HL-60 (cell line): ENCODE measurements at places on chromosomes 13 and 19.

DNA sequence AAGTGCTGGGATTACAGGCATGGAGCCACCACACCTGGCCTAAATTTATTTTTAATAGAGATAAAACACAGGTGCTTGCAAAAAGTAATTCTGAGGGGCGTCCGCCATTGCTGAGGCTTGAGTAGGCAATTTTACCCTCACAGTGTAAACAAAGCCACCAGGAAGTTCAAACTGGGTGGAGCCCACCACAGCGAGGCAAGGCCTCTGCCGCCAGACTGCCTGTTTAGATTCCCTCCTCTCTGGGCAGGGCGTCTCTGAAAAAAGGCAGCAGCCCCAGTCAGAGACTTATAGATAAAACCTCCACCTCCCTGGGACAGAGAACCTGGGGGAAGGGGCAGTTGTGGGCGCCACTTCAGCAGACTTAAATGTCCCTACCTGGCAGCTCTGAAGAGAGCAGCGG, 50.7 kb downstream of the B3GLCT start:
- no peak for DNase-seq

- peak; percentile 81 for DNase-seq
Measured at GRCh38 chr19:7191946-7192691, 102.1 kb downstream of the INSR start.

- no peak for DNase-seq
Measured at GRCh38 chr19:15426485-15427349, 7.9 kb upstream of the AKAP8L start.

- DNase-seq: no peak
Measured at GRCh38 chr13:99294958-99295357, 12.2 kb downstream of the GPR183 start.

- peak; percentile 62 for DNase-seq
Measured at GRCh38 chr19:51368366-51369282, at the start of gene CLDND2. Gene CLDND2 (minus strand): TSS chr19:51369003. CDS start chr19:51368577, 426 bp downstream.

- no peak for DNase-seq
Measured at GRCh38 chr19:49423071-49423984, at the start of gene PTH2. Gene PTH2 (minus strand): TSS chr19:49423441. CDS start chr19:49423339, 102 bp downstream.

DNA sequence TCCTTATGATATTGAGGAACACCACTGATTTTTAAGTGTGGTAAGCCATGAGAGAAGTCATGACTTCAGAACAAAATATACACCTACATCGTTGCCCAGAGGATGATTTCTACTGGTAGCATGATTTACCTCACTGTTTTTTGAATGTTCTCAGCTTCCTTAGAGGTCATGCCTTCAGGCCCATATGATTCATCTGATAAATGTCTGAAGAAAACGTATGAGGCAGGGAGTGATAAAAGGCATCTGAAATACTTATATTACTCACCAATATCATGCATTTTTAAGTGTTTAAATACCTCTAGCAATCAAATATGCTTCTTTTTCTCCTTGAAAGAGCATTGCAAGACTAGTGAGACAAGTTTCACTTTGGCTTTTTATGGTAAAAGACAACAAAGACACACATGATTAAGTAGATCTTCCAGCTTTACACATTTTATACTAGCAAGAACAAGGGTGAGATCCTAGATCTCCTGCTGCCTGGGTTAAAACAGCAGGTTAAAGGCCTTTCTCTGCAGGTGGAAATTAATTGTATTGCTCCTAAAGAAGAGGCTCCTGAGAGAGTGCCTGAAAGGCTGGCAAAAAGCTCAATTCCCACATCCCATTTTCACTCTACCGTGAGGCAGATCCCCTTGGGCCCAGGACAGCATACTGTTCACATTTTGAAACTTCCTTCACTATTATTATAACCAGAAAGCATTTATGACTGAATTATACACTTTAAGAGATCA, 432.4 kb downstream of the SLITRK1 start:
- no peak for DNase-seq
